ENCODE measurements at places on chromosomes 3 and 15. TPM values are rescaled to one million over a fixed set of nuclear protein-coding genes. Genes with fewer than 3 reads are reported as not detected.

ARID3B gene
- 3.5 TPM for total RNA-seq

ISLR gene
- not detected for total RNA-seq

THAP10 gene
- 3.3 TPM for total RNA-seq

UBA7 gene
- total RNA-seq: 13.0 TPM

CEP152 gene
- 14.5 TPM for total RNA-seq

GOLGA6L9 gene
- total RNA-seq: 0.67 TPM

SLC22A14 gene
- total RNA-seq: not detected

FSIP1 gene
- 0.43 TPM for total RNA-seq

NOX5 gene
- 1.1 TPM for total RNA-seq

NR2E3 gene
- total RNA-seq: not detected

SERP1 gene
- 474 TPM for total RNA-seq

CD276 gene
- 69.2 TPM for total RNA-seq

SHC4 gene
- 1.0 TPM for total RNA-seq

DNA sequence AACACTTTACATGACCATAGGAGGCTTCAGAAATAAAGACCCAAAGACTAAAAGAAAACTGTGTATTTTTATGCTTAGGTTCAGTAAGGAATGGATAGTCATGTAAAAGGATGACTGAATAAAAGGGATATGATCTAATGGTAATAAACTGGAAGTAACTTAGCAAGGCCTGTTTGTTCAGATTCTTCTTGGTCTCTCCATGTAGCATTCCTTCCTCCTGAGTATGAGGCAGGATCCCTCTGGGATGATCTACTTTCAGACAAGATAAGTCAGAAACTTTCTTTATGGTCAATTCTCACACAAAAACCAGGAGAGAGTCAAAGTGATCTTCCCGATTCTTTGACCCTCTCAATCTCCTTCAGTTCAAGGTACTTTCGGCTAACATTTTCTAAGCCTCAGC is 340.8 kb upstream of the DCBLD2 start:
- DNase-seq: no peak

DNA sequence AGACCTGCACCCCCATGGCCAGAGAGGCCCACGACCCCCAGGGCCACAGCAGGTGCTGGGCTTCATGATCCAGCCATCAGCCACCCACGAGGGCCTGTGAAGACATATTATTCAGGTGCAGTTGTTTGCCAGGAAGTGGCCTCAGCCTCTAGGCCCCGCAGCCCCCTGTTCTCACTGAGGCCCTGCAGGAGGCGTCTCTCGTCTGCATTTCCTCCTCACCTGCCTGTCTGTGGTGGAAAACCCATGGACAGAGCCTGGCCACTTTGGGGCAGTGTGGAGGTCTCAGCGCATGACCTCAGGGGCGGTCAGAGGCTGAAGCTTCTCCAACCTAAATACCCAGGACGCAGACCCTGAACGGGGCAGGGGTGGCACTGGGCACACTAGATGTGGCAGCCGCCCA is 18.6 kb downstream of the UROC1 start:
- no peak for DNase-seq

DNA sequence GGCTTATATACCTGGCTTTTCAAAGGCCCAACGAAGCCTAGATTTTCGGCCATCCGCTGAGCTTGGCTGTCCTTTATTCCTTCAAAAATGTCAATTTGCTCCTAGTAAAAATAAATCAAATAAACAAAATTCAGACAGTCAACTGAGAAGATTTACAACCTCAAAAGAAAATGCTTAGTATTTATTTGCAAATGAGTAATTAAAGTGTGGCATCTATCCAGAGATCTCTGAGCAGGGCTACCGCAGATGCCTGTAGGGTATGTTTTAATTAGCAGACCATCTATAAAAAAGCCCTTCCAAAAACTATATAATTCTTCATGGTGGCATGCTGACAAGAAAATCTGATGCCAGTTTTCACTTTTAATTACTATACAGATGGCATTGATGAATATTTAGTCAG is 136.2 kb downstream of the SUCLG2 start:
- no peak for DNase-seq

DNA sequence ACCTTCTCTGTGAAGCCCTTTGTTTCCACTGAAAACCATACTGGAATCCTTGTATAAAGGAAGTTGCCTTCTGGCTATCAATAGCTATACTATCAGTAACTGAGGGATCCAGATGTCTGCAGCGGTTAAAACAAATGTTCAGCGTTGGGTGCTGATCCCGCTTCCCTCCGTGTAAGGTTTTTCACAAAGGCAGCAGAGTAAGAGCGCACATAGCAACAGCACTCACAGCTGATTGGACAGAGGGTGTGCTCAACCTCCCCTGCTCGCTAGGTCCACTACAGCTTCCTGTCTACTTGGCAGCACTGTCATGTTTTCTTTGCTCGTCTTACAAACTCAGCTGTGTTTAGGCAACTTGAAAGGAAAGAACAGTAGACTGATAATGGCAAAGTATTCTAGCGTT is 27.3 kb downstream of the ATOSA start:
- DNase-seq: peak; percentile 77

GRCh38 chr15:73683257-73683776 is 866 bp upstream of the CD276 start:
- DNase-seq: no peak

DNA sequence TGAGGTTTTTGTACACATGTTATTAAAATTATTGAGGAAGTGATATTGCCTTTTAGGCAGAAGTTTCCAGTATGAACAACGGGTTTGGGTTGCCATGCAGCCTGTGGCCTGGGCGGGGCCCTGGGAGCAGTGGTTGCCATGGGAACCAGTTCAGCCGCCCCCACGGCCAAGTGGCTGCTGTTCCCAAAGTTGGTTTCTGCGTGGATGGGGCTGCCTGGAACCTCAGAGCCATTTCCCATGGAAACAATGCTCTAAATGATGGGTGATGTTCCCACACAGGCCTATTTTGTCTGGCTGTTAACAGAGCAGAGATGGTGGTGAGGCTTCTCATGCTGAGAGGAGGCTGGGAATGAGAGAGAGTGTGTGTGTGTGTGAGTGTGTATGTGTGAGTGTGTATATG is 19.5 kb downstream of the MRAS start:
- DNase-seq: no peak

- DNase-seq: peak; percentile 89
These were observed at the start of gene TPM1 for GRCh38 chr15:63041974-63042876. TPM1 (plus strand) TSS chr15:63042747; CDS start chr15:63042830, 83 bp downstream.

DNA sequence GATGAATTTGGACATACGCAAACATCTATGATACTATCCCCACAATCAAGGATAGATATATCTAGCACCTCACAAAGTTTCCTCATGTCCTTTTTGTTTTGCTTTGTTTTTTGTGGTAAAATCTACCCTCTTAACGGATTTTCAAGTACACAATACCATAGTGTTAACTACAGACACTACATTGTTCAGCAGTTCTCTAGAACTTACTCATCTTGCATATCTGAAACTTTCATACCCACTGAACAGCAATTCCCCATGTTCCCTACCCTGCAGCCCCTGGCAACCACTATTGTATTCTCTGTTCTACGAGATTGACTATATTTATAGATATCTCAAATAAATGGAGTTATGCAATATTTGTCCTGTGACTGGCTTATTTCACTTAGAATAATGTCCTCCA is 58.1 kb upstream of the TJP1 start:
- DNase-seq: no peak

GRCh38 chr15:74136540-74136813 is 6.1 kb downstream of the ISLR2 start:
- DNase-seq: no peak

- DNase-seq: no peak
These were observed 92.3 kb upstream of the LRIG1 start for GRCh38 chr3:66592927-66593625.

DNA sequence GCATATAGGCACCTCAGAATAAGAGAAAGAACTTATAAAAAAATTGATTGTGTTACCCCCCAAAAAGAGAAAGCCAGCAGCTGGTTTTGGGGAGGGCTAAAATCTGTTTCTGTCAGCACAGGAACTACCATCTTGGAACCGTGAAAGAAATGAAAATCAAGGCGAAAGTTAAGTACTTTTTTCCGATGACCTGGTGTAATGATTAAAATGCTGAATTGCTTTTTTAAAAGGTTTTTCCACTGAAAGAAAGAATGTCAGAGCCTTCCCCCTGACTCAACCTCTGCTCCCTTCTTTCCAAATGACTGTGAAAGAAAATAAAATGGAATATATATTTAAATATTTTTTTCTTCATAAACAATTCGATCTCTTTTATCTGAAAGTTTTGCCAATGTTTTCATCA is 570.5 kb upstream of the CFAP20DC start:
- DNase-seq: no peak

DNA sequence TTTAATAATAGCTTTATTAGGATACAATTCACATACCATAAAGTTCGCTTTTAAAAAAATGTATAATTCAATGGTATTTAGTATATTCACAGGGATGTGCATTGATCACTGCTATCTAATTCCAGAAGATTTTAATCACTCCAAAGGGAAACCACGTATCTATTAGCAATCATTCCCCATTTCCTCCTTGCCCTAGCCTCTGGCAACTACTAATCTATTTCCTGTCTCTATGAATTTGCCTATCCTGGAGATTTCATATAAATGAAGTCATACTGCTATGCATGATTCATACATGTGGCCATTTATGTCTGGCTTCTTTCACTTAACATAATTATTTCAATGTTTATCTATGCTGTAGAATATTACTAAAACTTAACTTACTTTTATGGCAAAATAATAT is 32.0 kb upstream of the CASR start:
- peak; percentile 59 for DNase-seq

- DNase-seq: no peak
These were observed 19.5 kb downstream of the SMARCC1 start for GRCh38 chr3:47762233-47762632.

DNA sequence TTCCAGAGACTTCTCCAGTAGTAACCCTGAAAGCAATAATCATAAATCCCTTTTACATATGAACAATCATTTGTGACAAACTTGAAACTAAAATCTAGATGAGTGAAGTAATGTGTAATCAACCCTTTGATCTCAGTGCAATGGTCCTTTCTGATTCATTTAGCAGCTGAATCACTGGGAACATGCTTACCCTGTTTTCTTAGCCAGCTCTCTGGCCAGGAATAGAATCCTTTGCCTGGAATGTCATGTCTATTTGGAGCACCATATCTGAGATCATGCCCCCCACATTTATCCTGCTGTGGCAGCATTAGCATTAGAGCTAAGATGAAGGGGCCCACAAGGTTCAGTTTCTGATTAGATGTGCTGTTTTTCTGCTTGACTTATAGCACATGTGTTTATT is 309.8 kb downstream of the OXSM start:
- peak; percentile 2 for DNase-seq

- DNase-seq: no peak
These were observed 98.7 kb downstream of the UBE2E2 start for GRCh38 chr3:23301819-23302218.

- DNase-seq: peak; percentile 71
These were observed 176.1 kb upstream of the RGMA start for GRCh38 chr15:93265111-93265556.

- no peak for DNase-seq
These were observed 98.0 kb downstream of the CHL1 start for GRCh38 chr3:294581-294980.

- DNase-seq: no peak
These were observed 34.5 kb downstream of the PTPRG start for GRCh38 chr3:61595826-61596225.

GRCh38 chr3:112930771-112931170 is 44.1 kb downstream of the CD200R1 start:
- no peak for DNase-seq

GRCh38 chr3:195909644-195910498 is 1.5 kb upstream of the TNK2 start:
- peak; percentile 76 for DNase-seq

- no peak for DNase-seq
These were observed 25.1 kb downstream of the NBEAL2 start for GRCh38 chr3:47004369-47005211.

DNA sequence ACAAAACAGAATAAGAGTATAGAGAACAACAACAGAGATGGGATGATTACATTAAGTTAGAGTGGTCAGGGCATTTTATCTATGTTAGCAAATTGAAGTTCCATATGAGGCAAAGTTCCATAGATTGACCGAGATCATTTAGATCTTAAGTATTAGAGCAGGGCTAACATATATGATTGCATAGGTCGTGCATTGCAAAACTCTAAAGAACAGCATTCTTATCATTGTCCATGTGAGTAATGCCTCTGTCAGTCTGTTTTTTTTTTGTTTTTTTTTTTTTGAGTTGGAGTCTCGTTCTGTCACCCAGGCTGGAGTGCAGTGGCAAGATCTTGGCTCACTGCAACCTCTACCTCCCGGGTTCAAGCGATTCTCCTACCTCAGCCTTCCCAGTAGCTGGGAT is 341.7 kb upstream of the KCNH8 start:
- DNase-seq: peak; percentile 15

GRCh38 chr3:151436675-151437446 is 24.0 kb downstream of the IGSF10 start:
- no peak for DNase-seq

DNA sequence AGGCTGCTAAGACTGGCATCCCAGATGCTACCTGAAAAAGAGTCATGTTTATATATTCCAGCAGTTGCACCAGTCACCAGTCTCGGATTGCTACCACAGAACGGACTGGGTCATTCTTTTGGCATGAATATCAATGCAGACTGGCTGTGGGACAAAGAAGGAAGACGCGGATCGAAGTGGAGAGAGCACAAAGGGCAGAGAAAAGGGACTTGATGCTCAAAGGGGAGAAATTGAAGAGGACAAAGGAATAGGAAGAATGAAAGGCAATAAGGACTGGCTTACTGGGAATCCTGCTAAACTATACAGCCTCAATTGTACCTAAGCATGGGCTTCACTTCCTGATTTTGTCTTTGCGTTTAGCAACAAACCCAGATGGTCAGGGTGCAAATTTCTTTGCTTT is 15.3 kb upstream of the DIS3L start:
- no peak for DNase-seq

DNA sequence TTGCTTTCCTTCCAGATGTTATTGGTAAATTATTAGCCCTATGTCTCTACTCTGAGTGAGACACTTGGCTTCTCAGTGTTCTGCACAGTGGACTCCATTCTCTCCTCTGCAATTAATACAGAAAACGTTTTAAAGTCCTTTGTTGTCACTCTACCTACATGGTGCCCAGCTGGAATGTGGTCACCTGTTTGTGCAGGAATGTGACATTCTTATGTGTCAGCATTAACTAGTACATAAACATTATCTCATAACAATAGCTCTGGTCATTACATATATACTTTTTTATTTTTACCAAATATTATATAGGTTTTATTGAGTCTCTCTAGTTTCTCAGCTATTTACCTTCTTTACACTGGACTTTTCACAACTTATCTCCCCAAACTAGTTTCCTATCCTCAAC is 147.0 kb upstream of the KCNMB2 start:
- no peak for DNase-seq
